Calu3 (cell line): ENCODE measurements at places on chromosomes 5 and 9. TPM values are rescaled to one million over a fixed set of nuclear protein-coding genes. Genes with fewer than 3 reads are reported as not detected.
A peak's percentile ranks its signal among the peaks of the same experiment; 100 is the strongest.

DNA sequence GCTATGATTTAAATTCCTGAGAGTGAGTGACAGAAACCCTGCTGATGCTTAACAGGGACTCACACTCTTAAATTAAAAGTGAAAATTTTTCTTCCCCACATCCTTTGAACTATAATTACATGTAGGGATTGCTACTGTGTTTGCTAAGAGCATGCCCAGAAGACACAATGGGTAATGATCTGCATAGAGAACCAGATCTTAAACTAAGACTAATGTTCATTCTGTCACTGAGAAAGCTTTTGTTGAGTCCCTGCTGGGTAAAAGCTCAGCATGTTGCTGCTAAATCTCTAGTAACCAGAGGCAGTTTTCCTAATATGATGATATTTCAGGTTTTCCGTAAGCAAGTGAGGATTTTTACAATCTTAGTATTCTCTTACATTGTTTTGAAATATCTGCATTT, 424.8 kb upstream of the SMC2 start:
- DNase-seq: no peak
- H3K27ac ChIP-seq: no peak overlapping the region
- no peaks in the 10 kb centered on the region for H3K4me1 ChIP-seq
- no peak overlapping the region for H3K4me3 ChIP-seq

- DNase-seq: no peak
- H3K27me3 ChIP-seq: peaks cover 94% of the 10 kb centered on the region
- no peaks in the 10 kb centered on the region for H3K36me3 ChIP-seq
- H3K4me1 ChIP-seq: no peaks in the 10 kb centered on the region
- H3K4me3 ChIP-seq: no peak overlapping the region
Observed at GRCh38 chr5:168766426-168766700, 187.2 kb upstream of the PANK3 start.

GRCh38 chr5:14475045-14475444, 106.5 kb upstream of the OTULINL start:
- H3K4me1 ChIP-seq: no peaks in the 10 kb centered on the region
- no peak for DNase-seq
- H3K36me3 ChIP-seq: peaks cover 37% of the 10 kb centered on the region
- H3K27ac ChIP-seq: peak overlapping the region; percentile 22
- H3K27me3 ChIP-seq: no peaks in the 10 kb centered on the region

DNA sequence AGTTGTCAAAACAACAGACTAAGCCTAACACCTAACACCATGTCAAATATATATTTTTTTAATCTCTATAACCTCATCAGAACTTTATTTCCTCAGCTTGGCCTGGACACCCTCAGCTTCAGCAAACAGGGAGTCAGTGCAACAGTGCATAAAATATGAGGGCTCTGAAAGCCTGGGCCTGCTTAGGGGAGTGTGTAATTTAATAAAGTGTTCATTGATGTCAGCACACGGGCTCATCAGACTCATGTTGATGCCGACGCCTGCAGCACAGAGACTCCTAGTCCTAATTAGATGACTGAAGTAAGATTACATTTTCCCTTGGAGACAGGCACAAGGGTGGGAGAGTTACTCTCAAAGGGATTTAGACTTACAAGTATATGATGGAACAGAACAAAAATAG, 37.8 kb downstream of the CDH10 start:
- no peak overlapping the region for H3K4me3 ChIP-seq
- H3K27me3 ChIP-seq: no peaks in the 10 kb centered on the region
- no peaks in the 10 kb centered on the region for H3K36me3 ChIP-seq
- no peak for DNase-seq

- no peaks in the 10 kb centered on the region for H3K27me3 ChIP-seq
- no peaks in the 10 kb centered on the region for H3K4me1 ChIP-seq
- no peak overlapping the region for H3K27ac ChIP-seq
- H3K36me3 ChIP-seq: no peaks in the 10 kb centered on the region
- no peak overlapping the region for H3K4me3 ChIP-seq
Observed at GRCh38 chr9:99150451-99151171, 45.7 kb downstream of the TGFBR1 start.

- H3K4me1 ChIP-seq: no peaks in the 10 kb centered on the region
- H3K36me3 ChIP-seq: no peaks in the 10 kb centered on the region
- no peak within 1 kb of the TSS for H3K27ac ChIP-seq
- DNase-seq: no peak
Observed at GRCh38 chr9:127778280-127779135, at the start of gene SH2D3C. Gene SH2D3C, minus strand, starts transcription at chr9:127778666. Its CDS starts 39 bp downstream, at chr9:127778627.

DNA sequence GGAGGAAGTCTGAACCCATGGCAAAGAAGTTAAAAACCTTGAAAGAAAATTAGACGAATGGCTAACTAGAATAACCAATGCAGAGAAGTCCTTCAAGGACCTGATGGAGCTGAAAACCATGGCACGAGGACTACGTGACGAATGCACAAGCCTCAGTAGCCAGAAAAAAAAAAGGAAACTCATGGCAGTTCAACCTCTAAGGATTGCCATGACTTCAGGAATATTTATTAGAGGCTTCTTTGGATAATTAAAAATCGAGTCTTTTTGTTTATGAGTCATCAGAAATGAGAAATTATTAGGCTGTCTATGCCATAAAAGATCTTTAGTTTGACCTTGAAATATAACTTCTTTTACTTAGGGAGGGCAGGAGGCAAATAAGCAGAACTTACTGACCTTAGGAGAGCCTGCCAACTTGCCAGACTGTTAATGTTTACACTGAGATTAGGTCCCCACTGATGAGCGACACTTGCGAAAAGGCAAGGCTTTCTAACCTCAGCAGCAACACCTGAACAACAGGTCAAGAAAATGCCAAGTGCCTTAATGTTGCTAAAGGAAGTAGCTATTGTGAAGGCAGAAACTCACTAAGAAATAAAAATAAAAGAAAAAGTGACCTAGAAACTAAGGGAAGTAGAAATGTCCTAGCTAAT, 55.2 kb upstream of the TUSC1 start:
- no peaks in the 10 kb centered on the region for H3K27me3 ChIP-seq
- H3K4me3 ChIP-seq: no peak overlapping the region

GRCh38 chr9:97907046-97907445, 15.3 kb downstream of the TRMO start:
- no peaks in the 10 kb centered on the region for H3K4me1 ChIP-seq
- H3K27me3 ChIP-seq: no peaks in the 10 kb centered on the region
- no peaks in the 10 kb centered on the region for H3K36me3 ChIP-seq
- no peak for DNase-seq
- no peak overlapping the region for H3K4me3 ChIP-seq

DNA sequence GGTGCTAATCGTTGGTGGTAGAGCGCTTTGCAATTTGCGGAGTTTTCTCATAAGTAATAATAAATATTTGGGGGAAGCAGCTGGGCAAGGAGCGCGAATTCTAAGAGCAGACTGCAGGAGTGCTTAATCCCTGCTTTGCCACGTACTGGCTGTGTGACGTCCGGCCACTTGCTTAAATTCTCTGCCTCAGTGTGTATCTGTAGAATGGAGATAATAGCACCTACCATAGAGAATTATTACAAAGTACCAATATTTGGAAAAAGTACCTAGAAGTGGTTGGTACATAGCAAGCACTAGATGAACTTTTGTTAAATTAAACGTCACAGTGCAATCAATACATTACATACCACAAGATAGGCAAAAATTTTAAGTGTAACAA, 598 bp upstream of the TMED7 start:
- no peaks in the 10 kb centered on the region for H3K36me3 ChIP-seq
- DNase-seq: no peak
- H3K4me1 ChIP-seq: peaks cover 16% of the 10 kb centered on the region
- H3K27me3 ChIP-seq: no peaks in the 10 kb centered on the region

DNA sequence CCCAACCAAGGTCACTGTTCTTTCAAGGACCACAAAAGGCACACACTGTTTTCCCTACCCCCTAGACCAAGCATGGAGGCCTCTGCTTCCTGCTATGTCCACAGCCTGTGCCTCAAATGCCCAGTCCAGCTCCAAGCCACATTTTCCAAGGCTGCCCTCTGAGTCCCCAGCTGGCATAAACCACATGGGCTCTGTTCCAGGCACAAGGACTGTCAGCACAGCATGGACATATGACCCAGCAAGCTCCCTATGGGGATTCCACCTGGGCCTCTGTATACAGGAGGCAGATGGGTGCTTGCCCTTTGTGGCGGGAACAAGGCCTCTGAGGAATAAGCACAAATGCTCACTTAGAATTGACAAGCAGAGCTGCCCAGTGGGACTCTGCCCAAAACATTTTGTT, 115.2 kb downstream of the SPOCK1 start:
- no peaks in the 10 kb centered on the region for H3K36me3 ChIP-seq
- no peaks in the 10 kb centered on the region for H3K4me1 ChIP-seq
- no peak overlapping the region for H3K4me3 ChIP-seq
- no peak overlapping the region for H3K27ac ChIP-seq

GRCh38 chr5:19960451-19960850, 27.5 kb downstream of the CDH18 start:
- H3K4me3 ChIP-seq: no peak overlapping the region
- H3K27ac ChIP-seq: no peak overlapping the region
- DNase-seq: no peak

- no peak for DNase-seq
- no peak overlapping the region for H3K27ac ChIP-seq
- no peaks in the 10 kb centered on the region for H3K36me3 ChIP-seq
- H3K4me1 ChIP-seq: no peaks in the 10 kb centered on the region
Observed at GRCh38 chr9:79799691-79800335, 228.0 kb downstream of the TLE4 start.

GRCh38 chr9:105608721-105609598, 51.0 kb downstream of the FKTN start:
- no peaks in the 10 kb centered on the region for H3K27me3 ChIP-seq
- H3K27ac ChIP-seq: no peak overlapping the region
- no peak overlapping the region for H3K4me3 ChIP-seq
- H3K4me1 ChIP-seq: no peaks in the 10 kb centered on the region

FAM53C gene
- 36.1 and 38.5 TPM in 2 replicates for total RNA-seq

GRXCR2 gene
- not detected in 2 replicates for total RNA-seq

GNA14 gene
- 0.15 TPM in 1 of 2 replicates, not detected in the other for total RNA-seq

PRR16 gene
- 1.5 and 2.9 TPM in 2 replicates for total RNA-seq

GMCL2 gene
- not detected in 2 replicates for total RNA-seq

IRGM gene
- not detected in 2 replicates for total RNA-seq

CARD9 gene
- 1.2 and 1.6 TPM in 2 replicates for total RNA-seq

PCDHGB5 gene
- 9.1 and 12.4 TPM in 2 replicates for total RNA-seq

ZDHHC11B gene
- 2.2 and 3.0 TPM in 2 replicates for total RNA-seq

RAB14 gene
- 42.5 and 44.2 TPM in 2 replicates for total RNA-seq
